ENCODE measurements at places on chromosomes 11 and 22. TPM values are rescaled to one million over a fixed set of nuclear protein-coding genes. Genes with fewer than 3 reads are reported as not detected.

The C22orf23 gene
- total RNA-seq = 0.13 TPM

The SYT7 gene
- total RNA-seq = 1.2 TPM

The KCNJ5 gene
- total RNA-seq = not detected

The CRACR2B gene
- 5.7 TPM for total RNA-seq

The CRYBB1 gene
- total RNA-seq = not detected

The TTC36 gene
- not detected for total RNA-seq

The MS4A6E gene
- total RNA-seq = not detected

The UBQLNL gene
- not detected for total RNA-seq

The TRIM48 gene
- not detected for total RNA-seq

The MMP12 gene
- total RNA-seq = not detected

The RCOR2 gene
- 1.1 TPM for total RNA-seq

The MUC5B gene
- 1.5 TPM for total RNA-seq

The SLC6A5 gene
- total RNA-seq = not detected

The OTOG gene
- total RNA-seq = not detected

The NRGN gene
- total RNA-seq = 9.7 TPM

The SCN3B gene
- total RNA-seq = 0.25 TPM

The SERHL2 gene
- 0.28 TPM for total RNA-seq

The KRTAP5-7 gene
- not detected for total RNA-seq

The RBFOX2 gene
- total RNA-seq = 29.4 TPM

The LAYN gene
- total RNA-seq = 4.1 TPM

The LRRC55 gene
- not detected for total RNA-seq

The MUC2 gene
- total RNA-seq = 0.21 TPM

The IGLL1 gene
- total RNA-seq = not detected

The NXPE2 gene
- not detected for total RNA-seq

The HEPHL1 gene
- not detected for total RNA-seq

The IRF7 gene
- 6.0 TPM for total RNA-seq

The DUSP8 gene
- total RNA-seq = 2.2 TPM

The OR8G1 gene
- not detected for total RNA-seq

The C11orf21 gene
- total RNA-seq = not detected

The PNPLA3 gene
- total RNA-seq = 1.5 TPM

The OR52N4 gene
- total RNA-seq = not detected

The SLC35F2 gene
- total RNA-seq = 39.6 TPM

The SHANK3 gene
- 4.5 TPM for total RNA-seq

The HTR3A gene
- not detected for total RNA-seq

The BCO2 gene
- 1.1 TPM for total RNA-seq

The MIOX gene
- total RNA-seq = 0.11 TPM

The OR52I1 gene
- total RNA-seq = not detected

The FLRT1 gene
- 0.10 TPM for total RNA-seq

The VWA5A gene
- total RNA-seq = 0.20 TPM
